ENCODE measurements at places on chromosomes 2 and 18.

- no peak for DNase-seq
These were observed 4.0 kb upstream of the INHBB start for GRCh38 chr2:120341977-120342376.

GRCh38 chr2:174663550-174663949, 65.9 kb upstream of the WIPF1 start:
- no peak for DNase-seq

DNA sequence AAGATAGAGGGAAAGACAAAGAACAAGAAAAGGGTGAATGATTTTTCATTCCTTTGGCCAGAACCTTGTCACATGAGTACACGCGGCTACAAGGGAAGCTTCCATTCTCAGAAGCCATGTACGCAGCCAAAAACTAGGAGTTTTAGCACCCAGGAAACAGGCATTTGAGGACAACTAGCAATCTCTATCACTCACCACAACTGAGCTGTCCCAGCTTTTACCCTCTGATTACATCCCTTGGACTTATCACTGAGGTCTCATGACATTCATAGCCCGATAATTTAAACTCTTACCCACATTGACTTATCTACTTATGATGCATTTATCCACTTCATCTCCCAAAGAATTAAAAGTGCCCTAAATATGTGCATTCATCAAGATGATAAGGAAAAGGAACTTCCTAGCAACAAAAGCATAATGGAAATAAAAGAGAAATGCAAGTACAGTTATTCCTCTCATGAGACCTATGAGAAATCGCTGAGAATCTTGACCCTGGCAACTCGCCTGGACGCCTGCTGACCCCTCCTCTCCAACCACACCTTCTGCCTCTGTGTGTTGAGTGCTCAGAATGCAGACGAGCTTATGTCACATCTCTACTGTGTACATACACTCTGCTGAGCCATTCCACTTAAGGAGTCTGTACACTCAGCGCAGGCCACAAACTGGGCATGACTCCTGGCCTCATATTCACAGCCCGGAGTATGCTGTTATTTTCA, 28.7 kb upstream of the MFSD6 start:
- no peak for DNase-seq

DNA sequence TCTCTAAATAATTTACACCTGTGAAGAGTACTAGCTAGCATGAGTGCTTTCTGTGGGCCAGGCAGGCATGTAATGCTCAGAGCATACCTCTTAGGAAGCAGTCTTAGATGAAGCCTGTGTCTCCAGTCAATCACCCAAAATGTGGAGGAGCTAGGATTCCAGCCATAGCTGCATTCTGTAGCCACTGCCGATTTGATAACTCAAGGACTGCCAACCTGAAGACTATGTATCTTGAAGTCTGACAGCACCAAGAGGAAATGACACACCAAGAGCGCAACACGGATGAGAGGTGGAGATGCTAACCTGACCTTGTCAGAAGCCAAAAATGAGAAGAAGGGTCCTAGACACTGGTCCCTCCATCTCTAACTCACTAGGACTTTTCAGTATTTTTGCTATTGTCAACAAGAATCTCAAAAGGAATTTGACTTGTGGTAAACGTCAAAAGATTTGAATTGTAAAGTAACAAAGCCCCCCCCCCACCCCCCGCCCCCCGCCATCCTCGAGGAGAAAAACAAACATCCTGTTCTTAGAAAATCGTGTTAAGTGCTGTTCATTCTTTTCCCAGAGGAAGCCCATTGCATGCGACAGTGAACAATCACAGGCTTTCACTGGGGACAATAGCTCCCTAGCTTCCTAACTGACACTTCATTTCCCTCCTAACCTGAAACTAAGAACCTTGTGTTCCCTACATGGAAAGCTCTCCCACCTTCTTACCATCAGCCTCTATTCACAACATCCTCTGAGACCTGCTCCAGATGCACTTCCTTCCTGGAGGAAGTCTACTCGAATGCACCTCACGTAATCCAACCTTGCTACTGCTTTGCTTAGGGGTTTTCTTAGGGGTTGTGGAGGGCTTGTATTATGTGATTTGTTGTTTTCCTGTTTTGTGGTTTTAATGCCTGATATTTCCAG, 14.7 kb downstream of the CDC42EP3 start:
- DNase-seq = no peak

- no peak for DNase-seq
These were observed 48.4 kb downstream of the PAPOLG start for GRCh38 chr2:60804473-60804872.

GRCh38 chr2:72013726-72014125, 133.9 kb downstream of the CYP26B1 start:
- no peak for DNase-seq

DNA sequence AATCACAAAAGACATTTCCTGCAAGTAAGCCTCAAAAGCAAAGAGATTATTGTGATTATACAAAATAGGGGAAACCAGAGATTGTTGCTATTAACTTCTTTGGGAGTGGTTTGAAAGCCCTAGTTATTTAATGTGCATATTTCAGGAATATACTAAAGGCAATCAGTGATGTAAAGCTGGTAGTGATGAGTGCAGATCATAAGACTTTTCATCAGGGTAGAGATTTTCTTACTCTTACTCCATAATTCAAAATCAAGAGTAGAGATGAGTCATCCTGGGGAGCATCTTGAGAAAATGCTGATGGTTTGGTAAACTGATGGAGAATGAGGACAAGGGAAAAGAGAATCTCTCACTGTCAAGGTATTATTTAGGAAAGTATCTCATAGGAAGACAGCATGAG, 309.5 kb downstream of the FBXO15 start:
- DNase-seq = no peak

- no peak for DNase-seq
These were observed 9.3 kb upstream of the MTERF4 start for GRCh38 chr2:241111440-241111805.

- no peak for DNase-seq
These were observed 232.6 kb downstream of the EN1 start for GRCh38 chr2:118614841-118615271.

GRCh38 chr2:218400167-218400929, 680 bp downstream of the CTDSP1 start:
- no peak for DNase-seq

DNA sequence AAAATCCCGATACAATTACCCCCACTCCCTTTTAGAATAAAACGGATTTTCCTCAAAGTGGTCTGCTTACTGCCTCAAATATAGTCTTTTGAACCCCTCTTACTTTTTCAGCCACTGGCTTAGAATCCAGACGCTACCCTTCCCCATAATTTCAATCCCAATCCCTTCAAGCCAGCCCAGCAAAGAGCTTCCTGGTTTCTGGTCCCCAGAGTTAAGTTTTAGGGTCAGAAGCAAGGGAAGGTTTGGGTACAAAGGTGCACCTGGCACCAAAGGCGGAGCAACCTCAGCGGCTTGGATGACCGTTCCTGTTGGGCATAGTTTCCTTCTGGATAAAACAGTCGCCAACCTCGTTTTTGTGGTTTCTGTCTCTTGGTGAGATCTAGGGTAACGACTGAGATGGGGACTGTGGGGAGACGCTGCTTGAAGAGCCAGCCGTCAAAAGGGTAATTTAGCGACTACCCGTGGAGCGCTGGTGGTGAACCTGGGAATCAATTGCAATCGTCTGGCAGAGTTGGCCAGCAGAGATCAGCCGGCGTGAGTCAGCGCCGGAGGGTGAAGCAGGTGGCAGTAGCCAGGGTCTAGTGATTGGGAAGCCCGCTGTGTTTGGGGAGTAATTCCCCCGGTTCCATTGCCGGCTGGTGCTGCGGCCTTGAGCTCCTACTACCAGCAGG, 1.6 kb downstream of the FEV start:
- DNase-seq = no peak

- no peak for DNase-seq
These were observed 4.4 kb upstream of the CHRNG start for GRCh38 chr2:232534940-232535651.

GRCh38 chr2:1892529-1893250, 148.4 kb upstream of the PXDN start:
- DNase-seq = no peak

Data from T1000 (cell line).